ENCODE measurements at places on chromosomes 11 and 22.

- DNase-seq: no peak
These were observed 13.5 kb upstream of the MTMR2 start for GRCh38 chr11:95937358-95937757.

- no peak for DNase-seq
These were observed 809.1 kb downstream of the DLG2 start for GRCh38 chr11:84817998-84818397.

GRCh38 chr22:45429981-45430775 is 16.7 kb downstream of the RIBC2 start:
- DNase-seq: no peak

- DNase-seq: peak; percentile 16
These were observed 253.7 kb upstream of the CHORDC1 start for GRCh38 chr11:90476442-90477007.

DNA sequence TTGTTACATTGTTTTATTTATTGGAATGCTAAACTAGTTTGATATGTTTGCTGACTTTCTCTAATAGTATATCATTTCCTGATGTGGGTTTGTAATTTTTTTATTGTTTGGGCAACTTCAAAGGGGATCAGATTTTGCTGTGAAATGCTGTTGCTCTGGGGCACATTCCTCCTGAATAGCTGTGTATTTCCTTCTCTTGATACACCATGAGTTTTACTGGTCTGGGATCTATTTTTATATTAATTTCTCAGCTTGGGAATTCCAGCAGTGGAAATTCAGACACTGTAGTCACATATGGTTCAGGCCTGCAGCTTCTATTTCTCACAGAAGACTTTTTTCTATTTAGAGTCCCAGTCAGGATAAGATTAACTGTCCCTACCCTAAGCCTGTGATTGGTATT is 58.9 kb downstream of the RPUSD4 start:
- DNase-seq: no peak

- DNase-seq: no peak
These were observed 133.1 kb downstream of the MICAL2 start for GRCh38 chr11:12243486-12243885.

GRCh38 chr11:104916442-104916841 is 18.2 kb upstream of the CASP12 start:
- DNase-seq: no peak

Data from heart right ventricle (tissue), 16 donors.